Activated CD4-positive, alpha-beta T cell treated with anti-CD3 and anti-CD28 coated beads for 1 hour (primary cell): ENCODE measurements at places on chromosomes 7 and 10.

DNA sequence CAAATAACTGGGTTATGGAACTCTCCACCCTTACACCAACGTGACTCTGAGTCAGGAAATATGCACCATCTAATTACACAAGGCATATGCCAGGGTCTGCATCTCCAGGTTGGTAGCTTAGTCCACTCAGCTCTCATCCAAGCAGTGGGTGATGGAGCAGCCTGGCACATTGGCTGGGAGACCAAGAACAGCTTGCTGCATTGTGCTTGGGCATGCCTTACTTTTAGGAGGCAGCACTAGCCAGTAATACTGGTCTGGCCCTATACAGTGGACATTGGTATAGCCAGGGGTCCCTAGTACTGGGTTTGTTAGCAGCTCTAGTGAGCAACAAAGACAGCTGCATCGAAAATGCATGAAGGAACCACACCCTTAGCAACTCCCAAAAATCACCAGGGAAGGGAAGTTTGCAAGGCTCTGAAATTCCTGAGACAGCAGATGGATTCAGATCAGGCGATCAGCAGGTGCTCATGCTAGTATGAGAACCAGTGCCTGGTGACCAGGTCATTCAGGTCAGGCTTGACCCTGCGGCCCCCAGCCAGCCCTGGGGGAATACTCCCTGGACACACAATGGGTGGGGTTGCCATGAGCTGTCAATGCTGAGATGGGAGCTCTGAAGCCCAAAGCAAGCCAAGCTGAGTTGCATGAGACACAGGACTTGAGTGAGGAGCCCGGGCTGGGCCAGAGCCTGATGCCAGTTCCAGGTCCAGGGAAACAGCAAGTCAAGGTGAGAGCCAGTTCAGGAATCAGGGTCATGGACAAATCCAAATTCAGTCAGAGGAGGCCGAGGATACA is 217.9 kb upstream of the ZMIZ1 start:
- no peak for DNase-seq

GRCh38 chr7:42232275-42232674 is 4.7 kb downstream of the GLI3 start:
- no peak for DNase-seq

- no peak for DNase-seq
Observed at GRCh38 chr7:154854836-154855235, 148.1 kb downstream of the PAXIP1 start.

GRCh38 chr7:116809636-116810266 is 52.6 kb upstream of the CAPZA2 start:
- no peak for DNase-seq

- no peak for DNase-seq
Observed at GRCh38 chr10:14587540-14588083, 187.1 kb downstream of the FAM107B start.

- no peak for DNase-seq
Observed at GRCh38 chr10:79004311-79004710, 64.5 kb upstream of the ZMIZ1 start.

DNA sequence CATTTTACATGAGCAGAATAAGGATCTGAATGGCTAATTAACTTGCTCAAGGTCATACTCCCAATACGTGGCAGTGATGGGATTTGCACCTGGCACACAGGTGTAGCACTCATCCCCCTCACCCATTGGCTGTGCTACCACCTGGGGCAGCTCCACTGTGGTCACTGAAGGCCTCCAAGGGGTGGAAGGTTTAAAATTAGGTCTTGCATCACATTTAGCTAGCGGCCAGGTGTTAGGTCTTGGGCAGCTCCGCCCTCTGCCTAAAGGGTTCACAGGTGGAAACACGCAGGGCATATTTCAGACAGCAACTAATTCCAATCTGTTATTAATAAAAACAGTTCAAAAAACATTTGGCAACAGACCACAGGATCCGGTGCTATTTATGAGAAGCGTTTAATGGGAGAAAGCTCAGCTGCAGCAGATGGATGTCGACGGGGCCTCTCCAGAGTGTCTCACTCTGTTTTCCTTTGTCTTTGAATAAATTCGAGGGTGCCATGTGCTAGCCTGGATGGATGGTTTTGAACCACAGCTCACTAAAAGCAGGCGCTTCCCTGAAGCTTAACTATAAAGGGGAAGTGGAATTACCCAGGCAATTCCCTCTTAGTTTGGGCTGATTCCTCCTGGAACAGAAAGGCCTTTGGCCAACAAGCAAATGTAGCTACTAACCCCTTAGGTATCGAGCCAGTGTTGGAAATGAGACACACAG is 1017.6 kb downstream of the TYW1 start:
- no peak for DNase-seq

DNA sequence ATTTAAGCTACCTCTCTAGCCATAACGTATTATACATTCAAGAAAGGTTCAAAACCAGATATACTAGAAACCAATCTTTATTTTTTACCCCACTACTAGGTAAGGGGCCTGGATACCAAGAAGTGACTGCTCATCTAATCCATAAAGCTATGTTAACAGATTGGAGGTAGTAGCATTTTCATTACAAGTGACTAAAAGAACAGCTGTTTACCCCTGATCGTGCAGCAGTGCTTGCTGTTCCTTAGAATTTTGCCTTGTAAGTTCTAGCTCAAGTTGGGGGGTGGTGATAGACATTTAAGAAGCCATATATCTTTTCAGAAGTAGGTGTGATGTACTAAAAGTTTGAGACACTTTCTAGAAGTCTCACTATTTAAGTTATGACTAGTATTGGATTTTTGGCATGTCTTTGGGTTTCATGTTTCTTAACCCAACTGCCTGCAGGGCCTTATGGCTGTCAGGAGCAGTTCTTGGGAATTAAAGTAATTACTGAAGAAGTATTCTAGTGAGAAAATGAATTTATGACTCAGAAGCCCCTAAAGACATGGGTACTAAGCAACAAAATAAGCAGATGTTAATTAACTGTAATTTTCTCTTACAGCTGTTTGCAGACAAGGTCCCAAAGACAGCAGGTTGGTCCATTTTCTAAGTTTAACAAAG is 2.3 kb downstream of the PPIA start:
- no peak for DNase-seq

GRCh38 chr10:8133146-8133545 is 78.7 kb downstream of the GATA3 start:
- no peak for DNase-seq

- peak; percentile 21 for DNase-seq
Observed at GRCh38 chr10:11685787-11686218, 56.4 kb upstream of the ECHDC3 start.

- no peak for DNase-seq
Observed at GRCh38 chr7:28069807-28070206, 110.8 kb downstream of the JAZF1 start.

GRCh38 chr7:43697690-43698089 is 31.6 kb downstream of the COA1 start:
- no peak for DNase-seq

DNA sequence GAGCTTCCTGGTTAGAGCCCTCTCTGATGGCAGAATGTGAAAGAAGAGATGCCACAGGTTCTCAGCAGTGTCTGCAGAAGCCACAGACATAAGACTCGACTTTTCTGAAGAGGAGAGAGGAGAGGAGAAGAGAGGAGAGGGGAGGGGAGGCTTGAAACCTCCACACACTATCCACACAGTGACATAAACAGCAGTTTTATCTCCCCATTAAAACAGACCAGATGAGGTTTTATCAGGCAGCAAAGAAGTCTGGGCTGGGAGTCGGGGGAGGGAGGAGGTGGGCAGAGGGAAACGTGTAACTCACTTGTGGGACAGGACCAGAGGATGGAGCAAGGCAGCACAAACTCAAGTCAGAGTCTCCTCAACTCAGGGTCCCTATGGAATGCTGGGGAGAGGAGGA is 76.5 kb downstream of the XPNPEP1 start:
- no peak for DNase-seq

DNA sequence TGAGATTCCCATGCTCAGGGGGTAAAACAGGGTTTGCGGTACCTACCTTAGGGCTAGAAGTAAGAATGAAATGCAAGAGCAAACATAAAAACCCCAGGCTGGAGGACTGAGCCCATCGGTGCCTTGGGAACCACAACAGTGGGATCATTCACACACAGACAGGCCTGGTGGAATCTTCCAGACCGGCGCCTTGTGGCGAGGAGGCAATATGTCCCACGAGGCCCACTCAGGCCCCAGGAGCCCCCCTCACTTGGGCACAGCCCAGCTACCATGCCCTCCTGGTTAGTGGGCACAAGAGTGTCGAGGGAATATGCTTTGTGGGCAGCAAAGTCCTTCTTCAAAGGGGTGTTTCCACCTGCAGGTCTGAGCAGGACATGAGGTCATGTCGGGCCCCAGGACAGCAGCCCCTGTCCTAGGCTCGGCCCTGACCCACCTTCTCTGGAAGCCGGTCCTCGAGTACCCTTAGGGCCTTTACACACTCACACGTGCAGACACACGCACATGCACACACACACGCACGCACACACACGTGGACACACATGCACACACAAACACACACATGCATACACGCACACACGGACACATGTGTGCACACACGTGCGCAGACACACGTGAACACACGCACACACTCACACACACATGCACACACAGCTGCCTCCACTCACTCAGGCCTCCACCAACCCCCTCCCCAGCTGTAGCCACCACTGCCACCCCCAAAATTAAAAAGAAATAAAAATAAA is 51.5 kb upstream of the MYL10 start:
- no peak for DNase-seq

GRCh38 chr7:3558400-3558799 is 257.3 kb downstream of the SDK1 start:
- DNase-seq: no peak

- peak; percentile 6 for DNase-seq
Observed at GRCh38 chr10:42970451-42971250, 106.2 kb upstream of the RET start.

DNA sequence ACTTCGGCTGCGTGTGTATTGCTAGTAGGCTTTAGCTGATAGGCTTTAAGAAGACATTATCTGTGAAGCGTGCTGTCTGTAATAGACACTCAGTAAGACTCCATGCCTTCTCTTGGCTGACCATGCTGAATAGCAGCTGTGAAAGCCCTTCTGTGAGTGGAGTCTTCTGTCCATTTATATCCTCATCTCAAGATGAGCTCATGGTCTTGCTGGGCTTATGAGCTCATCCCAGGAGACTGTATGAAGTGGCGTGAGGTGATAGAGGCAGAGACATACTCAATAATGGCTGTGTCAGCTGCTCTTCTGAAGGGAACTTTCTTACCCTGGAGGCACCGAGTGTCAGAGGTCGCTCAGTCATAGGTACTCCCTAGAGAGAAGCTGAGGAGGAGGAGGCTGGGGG is 111.5 kb downstream of the SH2D4B start:
- DNase-seq: no peak

DNA sequence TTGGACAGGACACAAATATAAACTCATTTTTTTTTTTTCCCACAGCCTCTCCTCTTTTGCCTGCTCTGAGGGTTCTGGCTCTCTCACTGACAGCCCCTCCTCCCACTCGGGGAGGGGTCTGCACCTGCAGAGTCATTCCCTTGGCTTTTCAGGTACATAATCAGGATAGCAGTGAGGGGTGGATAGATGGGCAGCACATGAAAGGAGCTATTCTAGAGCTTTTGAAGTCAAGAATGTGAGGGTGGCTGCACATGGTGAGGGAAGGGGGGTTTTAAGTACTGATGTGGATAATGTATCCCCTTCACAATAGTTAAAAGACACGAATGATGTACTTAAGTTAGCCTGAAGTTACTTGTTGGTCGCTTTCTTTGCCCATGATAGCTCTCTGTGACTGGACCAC is 76.2 kb downstream of the CFAP58 start:
- DNase-seq: no peak

- no peak for DNase-seq
Observed at GRCh38 chr10:91690412-91690811, 57.5 kb upstream of the PPP1R3C start.

DNA sequence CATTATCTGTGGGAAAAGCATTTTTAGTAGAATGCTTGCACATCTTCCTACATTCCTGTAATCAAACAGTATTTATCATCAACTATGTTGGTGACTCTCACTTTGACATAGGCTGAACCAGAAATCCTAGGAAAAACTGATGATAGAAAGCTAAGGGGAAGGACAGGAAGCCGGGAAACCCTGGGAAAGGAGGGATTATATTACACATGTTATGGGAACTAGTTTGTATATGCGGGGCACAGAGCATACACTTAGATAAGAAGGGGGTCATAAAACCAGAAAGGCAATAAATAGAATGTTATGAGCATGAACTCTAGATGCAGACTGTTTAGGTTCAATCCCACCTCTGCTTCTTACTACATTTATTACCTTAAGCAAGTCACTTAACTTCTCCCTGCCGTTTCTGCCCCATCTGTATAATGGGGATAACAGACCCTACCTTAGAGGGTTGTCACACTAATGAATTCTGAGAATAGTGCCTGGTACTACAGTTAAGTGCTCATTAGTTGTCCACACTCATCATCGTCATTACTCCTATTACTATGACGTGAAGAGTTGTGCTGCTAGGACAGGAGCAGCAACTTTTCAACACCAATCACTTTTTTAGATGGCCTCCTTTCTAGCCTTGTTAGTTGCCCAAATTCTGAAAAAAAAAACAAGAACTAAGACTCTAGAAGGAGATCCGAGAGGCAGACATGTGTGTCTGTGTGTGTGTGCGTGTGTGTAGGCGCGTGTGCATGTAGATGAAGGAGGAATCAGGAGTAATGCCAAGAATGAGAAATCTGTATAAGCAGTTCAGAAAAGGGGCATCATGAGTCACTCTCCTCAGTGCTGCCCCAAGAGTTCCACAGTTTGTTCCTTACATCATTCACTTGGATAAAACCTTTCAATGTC is 52.2 kb downstream of the KMT2C start:
- no peak for DNase-seq

- DNase-seq: no peak
Observed at GRCh38 chr7:98771519-98771918, 98.3 kb downstream of the TMEM130 start.

DNA sequence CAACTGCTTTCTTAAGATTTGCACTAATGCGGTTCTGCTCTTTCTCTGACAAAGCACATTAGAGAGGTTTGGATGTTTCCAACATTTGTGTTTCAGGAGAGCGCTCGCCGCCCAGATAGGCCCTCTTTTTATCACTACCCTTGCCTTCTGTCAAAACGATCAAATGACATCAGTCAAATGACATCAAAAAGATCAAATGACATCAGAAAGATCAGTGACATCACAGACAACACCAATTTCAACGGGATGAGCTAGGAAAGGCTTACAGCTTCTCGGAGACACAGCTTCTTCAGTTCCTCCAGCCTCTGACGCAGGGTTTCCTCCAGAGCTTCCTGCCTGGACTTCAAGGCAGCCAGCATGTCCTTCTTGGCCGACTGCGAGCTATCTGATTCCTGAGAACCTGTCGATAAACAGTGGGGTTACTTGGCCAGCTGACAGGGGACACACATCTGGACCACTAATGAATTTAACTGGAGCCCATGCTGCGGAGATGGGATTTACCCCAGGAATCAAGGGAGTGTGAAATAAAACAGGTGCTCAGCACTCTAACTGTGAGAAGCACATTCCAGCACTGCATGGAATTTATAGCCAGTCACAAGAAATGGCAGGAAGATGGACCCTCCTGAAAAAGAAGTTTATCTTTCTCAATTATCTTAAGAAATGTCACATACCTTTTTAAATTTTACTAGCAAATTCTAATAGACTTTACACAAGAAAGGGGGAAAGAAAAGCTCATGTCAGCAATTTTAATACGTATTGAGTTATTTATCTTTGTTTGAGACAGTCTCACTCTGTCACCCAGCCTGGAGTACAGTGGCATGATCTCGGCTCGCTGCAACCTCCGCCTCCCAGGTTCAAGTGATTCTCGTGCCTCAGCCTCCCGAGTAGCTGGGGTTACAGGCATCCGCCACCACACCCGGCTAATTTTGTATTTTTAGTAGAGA is 88.2 kb downstream of the PRPF18 start:
- DNase-seq: no peak

GRCh38 chr10:80322711-80323110 is 33.3 kb upstream of the MAT1A start:
- DNase-seq: no peak

GRCh38 chr10:107371801-107372200 is 207.3 kb upstream of the SORCS1 start:
- DNase-seq: no peak
